ENCODE measurements at places on chromosomes 4 and X. TPM values are rescaled to one million over a fixed set of nuclear protein-coding genes. Genes with fewer than 3 reads are reported as not detected.

GRCh38 chr4:80140194-80140593, 57.1 kb upstream of the PRDM8 start:
- no peak for DNase-seq

GRCh38 chr4:791898-792625, 33.9 kb downstream of the CPLX1 start:
- no peak for DNase-seq

DNA sequence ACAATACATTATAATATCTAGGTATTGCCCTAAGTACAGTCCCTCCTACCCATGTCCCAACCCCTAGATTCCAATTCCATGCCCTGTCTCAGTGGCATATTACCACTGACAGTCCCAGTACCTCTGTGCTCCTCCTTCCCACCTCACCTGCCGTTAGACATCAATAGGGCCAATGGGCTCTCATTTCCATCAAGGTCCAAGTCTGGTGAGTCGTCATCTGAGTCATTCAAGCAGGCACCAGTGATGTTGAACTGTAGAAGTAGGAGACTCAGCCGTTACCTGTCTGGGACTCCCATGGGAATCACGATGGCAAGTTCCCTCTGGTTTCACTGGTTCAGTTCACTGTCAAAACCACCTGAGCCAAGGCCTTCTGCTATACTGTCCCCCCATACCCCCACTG, 51.7 kb downstream of the PHF8 start:
- DNase-seq = no peak

DNA sequence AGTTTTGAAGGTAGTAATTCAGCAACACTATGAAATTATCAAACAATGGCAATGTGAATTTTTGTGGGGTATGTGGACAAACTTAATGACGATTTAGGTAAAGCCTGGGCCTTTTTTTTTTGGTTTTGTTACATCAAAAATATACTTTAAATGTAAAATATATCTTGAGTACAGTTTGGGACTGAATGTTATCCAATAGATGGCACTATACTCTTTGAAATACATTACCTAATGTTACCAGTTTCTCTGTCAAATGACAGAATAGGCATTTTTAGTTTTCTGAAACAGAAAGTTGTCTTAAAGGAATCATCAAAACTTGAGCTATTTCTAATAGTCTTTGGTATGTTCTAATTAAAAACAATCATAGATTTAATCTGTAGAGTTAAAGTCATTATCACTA, 1651.9 kb downstream of the C4orf33 start:
- no peak for DNase-seq

DNA sequence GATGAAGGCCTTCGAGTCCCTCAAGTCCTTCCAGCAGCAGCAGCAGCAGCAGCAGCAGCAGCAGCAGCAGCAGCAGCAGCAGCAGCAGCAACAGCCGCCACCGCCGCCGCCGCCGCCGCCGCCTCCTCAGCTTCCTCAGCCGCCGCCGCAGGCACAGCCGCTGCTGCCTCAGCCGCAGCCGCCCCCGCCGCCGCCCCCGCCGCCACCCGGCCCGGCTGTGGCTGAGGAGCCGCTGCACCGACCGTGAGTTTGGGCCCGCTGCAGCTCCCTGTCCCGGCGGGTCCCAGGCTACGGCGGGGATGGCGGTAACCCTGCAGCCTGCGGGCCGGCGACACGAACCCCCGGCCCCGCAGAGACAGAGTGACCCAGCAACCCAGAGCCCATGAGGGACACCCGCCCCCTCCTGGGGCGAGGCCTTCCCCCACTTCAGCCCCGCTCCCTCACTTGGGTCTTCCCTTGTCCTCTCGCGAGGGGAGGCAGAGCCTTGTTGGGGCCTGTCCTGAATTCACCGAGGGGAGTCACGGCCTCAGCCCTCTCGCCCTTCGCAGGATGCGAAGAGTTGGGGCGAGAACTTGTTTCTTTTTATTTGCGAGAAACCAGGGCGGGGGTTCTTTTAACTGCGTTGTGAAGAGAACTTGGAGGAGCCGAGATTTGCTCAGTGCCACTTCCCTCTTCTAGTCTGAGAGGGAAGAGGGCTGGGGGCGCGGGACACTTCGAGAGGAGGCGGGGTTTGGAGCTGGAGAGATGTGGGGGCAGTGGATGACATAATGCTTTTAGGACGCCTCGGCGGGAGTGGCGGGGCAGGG, 568 bp downstream of the HTT start:
- DNase-seq = peak; percentile 67

Gene RBM47
- total RNA-seq = 8.2 TPM

Gene CPLX1
- 5.4 TPM for total RNA-seq

Gene NUP62CL
- 0.23 TPM for total RNA-seq

Gene CWH43
- total RNA-seq = not detected
